ENCODE measurements at places on chromosomes 7 and 10.

DNA sequence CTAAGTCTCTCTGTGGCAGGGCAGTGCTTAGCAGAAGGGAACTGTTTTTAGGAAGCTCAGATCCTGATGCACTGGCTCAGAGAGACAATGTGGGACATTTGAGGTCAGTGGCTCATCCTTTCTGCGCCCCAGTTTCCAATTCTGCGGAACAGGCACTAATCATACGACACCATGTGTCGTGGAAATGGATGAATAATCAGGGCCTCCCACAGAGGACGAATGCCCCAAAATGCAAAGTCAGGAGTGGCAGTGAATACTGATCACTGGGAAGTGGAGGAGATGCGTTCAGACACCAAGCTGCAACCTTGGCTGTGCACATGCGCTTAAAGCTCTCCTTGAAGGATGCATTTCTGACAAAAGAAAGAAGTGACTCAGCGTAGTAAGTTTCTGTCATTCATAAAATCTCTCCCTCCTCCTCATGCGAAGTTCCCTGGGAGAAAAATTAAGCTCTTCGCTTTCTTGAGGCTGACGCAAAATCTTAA is 21.9 kb upstream of the ECHDC3 start:
- DNase-seq, result no peak
- H3K27ac ChIP-seq, result peak overlapping the region; percentile 63
- H3K27me3 ChIP-seq, result no peaks in the 10 kb centered on the region
- H3K4me3 ChIP-seq, result no peak overlapping the region
- H3K4me1 ChIP-seq, result peaks cover 24% of the 10 kb centered on the region

DNA sequence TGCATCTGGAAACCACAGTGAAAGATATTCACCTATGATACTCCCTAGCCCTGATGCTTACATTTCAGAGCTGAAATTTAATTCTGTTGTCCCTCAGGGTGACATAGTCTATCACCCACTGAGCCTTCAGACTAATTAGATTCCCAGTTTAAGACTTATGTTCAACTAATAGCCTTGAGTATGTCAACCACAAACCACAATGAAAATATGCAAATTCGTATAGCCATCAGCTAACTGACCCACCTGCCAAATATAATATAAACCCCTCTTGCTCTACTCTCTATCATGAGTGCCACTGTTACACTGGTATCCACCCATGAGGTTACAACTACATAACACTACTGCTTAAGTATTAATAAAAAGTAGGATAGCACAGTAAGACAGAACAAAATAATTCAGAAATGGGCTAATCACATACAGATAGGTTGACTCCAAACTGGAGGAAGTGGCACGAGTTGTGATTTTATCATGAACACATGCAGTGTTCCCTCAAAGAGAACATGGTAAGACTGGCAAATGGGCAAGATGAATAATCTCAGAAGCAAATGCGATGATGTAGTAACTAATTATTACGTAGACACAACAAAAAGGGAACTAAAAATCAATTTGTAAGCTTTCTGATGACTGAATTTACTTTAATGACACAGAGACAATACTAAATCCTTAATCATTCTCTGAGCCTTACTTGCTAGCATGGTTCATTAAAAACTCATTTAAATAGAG is 290.6 kb downstream of the PARD3 start:
- H3K36me3 ChIP-seq, result no peaks in the 10 kb centered on the region
- H3K4me1 ChIP-seq, result peaks cover 4% of the 10 kb centered on the region
- no peaks in the 10 kb centered on the region for H3K27me3 ChIP-seq
- no peak overlapping the region for H3K27ac ChIP-seq
- H3K4me3 ChIP-seq, result no peak overlapping the region
- no peak for DNase-seq

DNA sequence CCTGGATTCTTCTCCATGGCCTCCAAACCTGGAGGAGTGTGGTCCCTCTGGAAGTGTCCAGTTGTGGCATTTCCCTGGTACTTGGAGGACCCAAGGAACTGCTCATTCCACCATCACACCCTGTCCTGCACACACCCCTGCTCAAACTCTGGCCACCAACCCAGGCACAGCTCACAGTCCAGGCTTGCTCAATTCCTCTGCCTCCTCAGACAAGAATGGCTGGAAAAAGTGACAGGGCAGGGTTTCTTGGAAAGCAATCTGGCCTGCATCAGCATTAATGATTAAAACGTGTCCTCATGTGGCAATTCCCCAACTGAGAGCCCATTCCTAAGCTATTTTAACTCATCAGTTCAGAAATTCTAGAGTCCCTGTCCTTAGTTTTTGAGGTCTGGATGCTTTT is 17.2 kb upstream of the TPST1 start:
- H3K36me3 ChIP-seq, result no peaks in the 10 kb centered on the region
- DNase-seq, result no peak
- no peaks in the 10 kb centered on the region for H3K4me1 ChIP-seq

DNA sequence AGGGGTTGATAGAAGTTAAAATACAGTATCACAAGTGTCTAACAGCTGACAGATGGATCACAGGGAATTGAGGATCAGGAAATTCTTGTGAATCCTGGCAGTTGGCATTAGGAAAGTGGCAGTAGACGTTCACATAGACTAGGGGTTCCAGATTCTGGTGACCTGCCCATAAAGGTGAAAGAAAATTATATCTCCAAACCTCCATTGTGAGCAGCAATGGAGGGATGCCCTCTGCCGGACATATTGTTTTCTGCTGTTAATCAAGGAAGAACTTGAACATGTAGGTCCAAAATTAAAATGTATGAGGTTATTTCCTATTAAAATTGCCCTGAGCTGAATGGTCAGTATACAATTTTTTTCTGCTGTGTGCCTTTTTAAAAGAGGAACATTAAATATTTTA is 5.1 kb downstream of the NME8 start:
- no peaks in the 10 kb centered on the region for H3K27me3 ChIP-seq
- no peak overlapping the region for H3K4me3 ChIP-seq
- H3K36me3 ChIP-seq, result no peaks in the 10 kb centered on the region
- H3K27ac ChIP-seq, result no peak overlapping the region
- no peak for DNase-seq

DNA sequence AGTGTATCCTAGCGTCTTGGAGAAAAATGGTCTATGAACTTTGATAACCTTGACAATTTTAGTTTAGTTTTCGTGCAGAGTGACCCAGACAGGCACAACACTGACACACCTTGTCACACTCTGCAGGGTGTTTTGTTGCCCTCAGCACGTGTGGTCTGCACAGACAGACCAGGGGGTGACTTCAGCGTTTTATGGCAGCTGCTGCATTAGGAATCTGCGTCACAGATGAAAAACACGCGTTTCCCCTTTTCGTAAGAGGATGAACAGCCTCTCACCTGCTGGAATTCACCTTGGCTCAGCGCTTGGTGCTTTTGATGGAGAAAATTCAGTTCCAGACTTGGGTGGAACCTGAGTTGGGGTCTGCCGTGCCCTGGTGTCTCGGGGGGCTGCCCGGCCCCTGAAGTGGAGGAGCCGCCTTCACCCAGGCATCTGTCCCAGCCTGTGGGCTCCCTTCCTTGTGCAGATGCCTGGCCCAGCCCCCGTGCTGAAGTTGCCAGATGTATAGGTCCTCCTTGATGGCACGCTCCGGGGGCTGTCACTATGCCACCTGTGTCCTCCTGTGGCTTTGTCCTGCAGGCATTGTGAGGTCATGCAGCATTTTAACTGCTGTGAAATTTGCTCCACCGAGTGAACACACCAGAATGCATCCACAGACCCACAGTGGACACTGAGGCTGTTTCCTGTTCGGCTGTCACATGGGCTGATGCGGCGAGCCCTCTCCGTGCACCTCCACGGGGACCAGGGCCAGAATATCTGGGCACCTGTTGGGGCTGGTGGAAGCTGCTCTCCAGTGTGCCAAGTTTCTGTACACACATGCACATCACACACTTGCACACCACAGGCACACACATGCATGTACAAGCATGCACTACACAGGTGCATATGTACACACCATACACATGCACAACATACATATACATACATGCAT is 18.3 kb downstream of the INPP5A start:
- H3K4me3 ChIP-seq, result no peak overlapping the region
- no peaks in the 10 kb centered on the region for H3K36me3 ChIP-seq
- no peaks in the 10 kb centered on the region for H3K27me3 ChIP-seq
- DNase-seq, result peak; percentile 84

DNA sequence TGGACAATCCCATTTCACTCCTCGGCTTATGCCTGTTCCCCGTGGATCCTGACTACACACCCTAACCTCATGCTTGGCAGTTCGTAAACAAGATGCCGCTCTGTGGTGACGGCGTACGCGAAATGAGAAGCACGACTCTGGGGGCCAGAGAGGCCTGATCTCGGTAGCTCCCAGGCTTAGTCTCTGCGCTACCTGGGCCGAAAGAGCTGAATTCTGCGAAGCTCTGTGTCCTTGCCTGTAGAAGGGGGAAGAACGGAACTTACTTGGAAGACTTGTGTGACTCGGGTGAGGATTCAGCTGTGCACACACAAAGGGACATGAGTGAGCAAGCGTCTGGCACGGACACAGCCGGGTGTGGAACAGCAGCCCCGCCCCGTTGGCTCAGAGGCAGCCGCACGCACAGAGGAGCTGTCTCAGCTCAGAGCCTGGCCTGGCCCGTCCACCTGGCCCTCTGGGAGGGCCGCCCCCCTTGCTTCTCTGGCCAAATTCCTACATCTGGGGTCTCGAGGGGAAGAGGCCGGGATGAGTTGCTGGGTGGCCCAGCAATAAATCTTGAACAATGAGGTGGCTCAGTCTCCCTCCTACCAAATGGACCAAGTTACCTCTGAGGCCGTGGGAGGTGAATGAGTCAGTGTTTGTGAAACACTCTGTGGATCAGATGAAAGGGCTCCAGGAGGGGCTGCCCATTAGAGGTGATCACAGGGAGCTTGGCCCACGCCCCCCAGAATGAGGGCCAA is 83.8 kb downstream of the PDGFA start:
- no peaks in the 10 kb centered on the region for H3K36me3 ChIP-seq
- H3K4me1 ChIP-seq, result no peaks in the 10 kb centered on the region
- DNase-seq, result no peak
- H3K4me3 ChIP-seq, result no peak overlapping the region
- no peaks in the 10 kb centered on the region for H3K27me3 ChIP-seq

- H3K4me3 ChIP-seq, result no peak overlapping the region
- no peak overlapping the region for H3K27ac ChIP-seq
- no peaks in the 10 kb centered on the region for H3K27me3 ChIP-seq
- no peak for DNase-seq
- peaks cover 3% of the 10 kb centered on the region for H3K4me1 ChIP-seq
- no peaks in the 10 kb centered on the region for H3K36me3 ChIP-seq
Measured at GRCh38 chr7:35975851-35976454, 175.1 kb downstream of the SEPTIN7 start.

- no peak overlapping the region for H3K27ac ChIP-seq
- peak; percentile 64 for DNase-seq
Measured at GRCh38 chr7:151919595-151919994, 36.7 kb upstream of the GALNTL5 start.
